ENCODE measurements at places on chromosomes 6 and 20. TPM values are rescaled to one million over a fixed set of nuclear protein-coding genes. Genes with fewer than 3 reads are reported as not detected.

BTN2A1 gene
- 18.4 TPM for total RNA-seq

NRM gene
- 6.1 TPM for total RNA-seq

POFUT1 gene
- total RNA-seq, result 27.7 TPM

IMPG1 gene
- total RNA-seq, result not detected

TDRD6 gene
- total RNA-seq, result 0.49 TPM

ANGPT4 gene
- 0.98 TPM for total RNA-seq

SMOC2 gene
- 22.1 TPM for total RNA-seq

CLPSL1 gene
- not detected for total RNA-seq

PLCB4 gene
- 12.0 TPM for total RNA-seq

Measured in vagina (tissue), 2 donors.